Right ventricle myocardium superior (tissue), 1 donor: ENCODE measurements at places on chromosomes 5 and 9. TPM values are rescaled to one million over a fixed set of nuclear protein-coding genes. Genes with fewer than 3 reads are reported as not detected.

GRCh38 chr9:125407432-125407973 is 145.9 kb downstream of the GAPVD1 start:
- DNase-seq: no peak

- no peak for DNase-seq
Observed at GRCh38 chr5:80387063-80387768, 20.6 kb upstream of the ZFYVE16 start.

DNA sequence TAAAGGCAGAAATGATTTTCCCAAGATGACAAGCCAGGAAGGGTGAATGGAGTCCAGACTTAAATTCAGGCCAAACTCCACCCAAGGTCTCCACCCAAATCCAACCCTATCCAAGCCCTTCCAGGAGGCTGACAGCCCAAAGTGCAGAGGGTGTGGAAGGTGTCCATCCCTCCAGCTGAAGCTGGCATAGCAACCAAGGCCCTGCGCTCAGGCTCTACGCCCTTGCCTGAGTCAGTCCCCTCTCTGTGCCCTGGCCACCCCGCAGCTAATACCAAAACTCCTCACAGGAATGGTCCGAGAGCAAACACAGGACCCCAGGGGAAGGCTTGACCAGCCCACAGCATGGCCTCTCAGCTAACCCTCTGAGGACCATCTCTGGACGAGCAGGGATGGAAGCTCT is 2.1 kb downstream of the SEPTIN8 start:
- no peak for DNase-seq

SPTAN1 gene
- 203 TPM for total RNA-seq
